ENCODE measurements at places on chromosomes 2 and 18.

DNA sequence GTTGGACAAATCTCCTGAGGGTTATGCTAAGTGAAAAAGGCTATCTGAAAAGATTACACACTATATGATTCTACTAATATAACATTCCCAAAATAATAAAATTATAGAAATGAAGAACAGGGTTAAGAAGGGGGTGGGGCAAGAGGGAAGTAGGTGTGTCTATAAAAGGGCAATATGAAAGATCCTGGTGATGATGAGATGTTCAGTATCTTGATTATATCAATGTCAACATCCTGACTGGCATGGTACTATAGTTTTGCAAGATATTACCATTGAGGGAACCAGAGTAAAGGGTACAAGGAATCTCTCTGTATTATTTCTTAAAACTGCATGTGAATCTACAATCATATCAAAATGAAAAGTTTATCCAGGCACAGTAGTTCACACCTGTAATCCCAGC is 16.7 kb downstream of the CFAP53 start:
- DNase-seq = no peak

DNA sequence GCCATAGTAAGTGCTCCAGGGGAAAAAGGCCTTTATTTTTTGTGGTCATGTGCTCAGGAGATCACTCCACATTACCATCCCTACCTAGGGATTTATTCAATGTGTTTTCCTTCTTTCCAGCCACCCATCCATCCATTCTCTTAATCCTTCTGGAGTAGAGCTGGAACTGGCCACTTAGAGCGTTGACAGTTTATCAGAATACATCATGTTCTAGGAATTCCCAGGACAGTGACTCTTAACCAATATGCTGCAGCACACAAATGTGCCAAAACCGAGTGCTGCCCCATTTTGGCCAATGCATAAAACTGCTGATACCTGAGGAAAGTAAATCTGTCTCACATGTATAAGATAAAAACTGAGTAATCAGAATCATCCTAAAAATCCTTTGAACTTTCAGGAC is 63.7 kb downstream of the FARSB start:
- DNase-seq = no peak

GRCh38 chr2:8641301-8641965 is 40.4 kb upstream of the ID2 start:
- DNase-seq = no peak

GRCh38 chr18:33404244-33404873 is 36.2 kb downstream of the CCDC178 start:
- DNase-seq = no peak

DNA sequence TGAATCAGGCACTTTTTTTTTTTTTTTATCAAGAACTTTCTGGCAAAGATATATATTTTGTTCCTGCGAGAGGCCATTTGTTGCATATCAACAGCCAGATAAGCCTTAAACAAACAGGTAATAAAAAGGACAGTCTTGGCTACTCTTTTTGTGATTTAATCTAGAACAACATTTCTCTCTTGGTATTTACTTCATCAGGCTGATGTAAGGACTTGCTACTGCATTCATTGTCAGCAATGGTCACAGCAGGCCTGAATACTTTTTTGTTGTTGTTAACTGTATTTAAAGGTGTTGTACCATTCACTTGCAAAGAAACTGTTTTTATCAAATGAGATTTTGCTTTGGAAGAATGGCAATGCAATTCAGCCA is 683.8 kb downstream of the IRS1 start:
- no peak for DNase-seq

GRCh38 chr18:28204154-28204553 is 27.2 kb upstream of the CDH2 start:
- no peak for DNase-seq

DNA sequence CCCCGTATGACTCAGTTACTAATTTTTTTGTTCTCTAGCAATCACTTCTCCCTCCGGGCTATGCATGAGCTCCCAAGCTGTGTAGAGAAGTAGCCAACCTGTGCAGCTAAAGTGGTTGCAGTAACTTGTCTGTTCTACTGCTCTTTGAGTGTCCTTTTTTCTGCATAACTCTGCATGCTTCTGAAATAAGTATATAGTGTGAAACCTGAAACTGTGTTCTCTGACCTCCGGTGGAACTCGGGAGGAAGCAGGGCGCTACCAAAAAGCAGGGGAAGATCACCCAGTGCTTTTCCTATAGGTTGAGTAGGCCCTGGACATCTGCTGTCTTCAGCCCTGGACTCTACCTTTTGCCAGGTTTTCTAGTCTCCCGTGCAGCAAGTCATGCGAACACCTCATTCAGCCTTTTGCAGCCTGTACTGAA is 47.8 kb downstream of the PHLPP1 start:
- DNase-seq = no peak

DNA sequence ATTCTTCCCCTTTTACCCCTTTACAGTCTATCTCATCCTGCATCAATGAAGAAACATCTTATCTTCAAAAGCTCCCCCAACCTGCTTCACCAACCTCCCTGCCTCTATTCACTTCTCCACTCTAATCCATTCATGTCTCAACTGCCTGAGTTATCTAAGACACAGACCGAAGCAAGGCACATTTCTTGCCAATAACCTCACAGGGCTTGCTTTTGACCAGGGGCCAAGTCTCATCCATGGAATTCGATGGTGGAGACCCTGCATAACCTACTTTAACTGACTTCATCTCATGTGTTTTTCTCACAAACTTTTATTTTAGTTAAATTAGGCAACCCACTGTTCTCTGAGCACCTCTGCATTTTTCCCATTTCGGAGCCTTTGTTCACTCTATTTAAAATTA is 69.7 kb downstream of the MYCN start:
- no peak for DNase-seq

DNA sequence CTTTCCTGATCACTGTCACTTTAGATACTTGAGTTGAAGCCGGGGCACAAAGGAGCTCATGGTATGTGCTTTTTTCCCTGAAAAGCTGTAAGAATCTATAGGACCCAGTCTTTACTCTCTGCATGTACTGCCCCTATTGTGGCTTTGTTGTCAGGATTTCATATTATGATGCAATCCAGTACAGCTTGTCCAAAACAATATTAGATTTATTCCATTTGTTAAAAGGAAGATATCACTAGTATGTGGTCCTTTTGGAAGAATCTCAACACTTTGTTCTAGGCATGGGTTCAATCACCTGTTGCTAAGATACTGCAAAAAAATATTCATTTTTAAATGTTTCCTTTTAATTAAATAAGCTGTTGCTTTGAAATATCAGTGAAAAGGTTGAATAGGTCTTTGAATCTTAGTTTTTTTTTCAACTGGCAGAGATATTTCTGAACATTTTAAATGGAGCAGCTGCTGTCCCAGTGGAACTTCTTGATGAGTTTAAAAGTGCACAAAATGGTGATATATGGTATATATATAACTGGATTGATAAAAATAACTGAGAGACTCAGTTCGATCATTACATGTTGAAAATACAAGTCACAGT is 256.6 kb upstream of the NT5C1B start:
- no peak for DNase-seq

- peak; percentile 35 for DNase-seq
Measured at GRCh38 chr2:170408461-170409163, 230.7 kb downstream of the MYO3B start.

DNA sequence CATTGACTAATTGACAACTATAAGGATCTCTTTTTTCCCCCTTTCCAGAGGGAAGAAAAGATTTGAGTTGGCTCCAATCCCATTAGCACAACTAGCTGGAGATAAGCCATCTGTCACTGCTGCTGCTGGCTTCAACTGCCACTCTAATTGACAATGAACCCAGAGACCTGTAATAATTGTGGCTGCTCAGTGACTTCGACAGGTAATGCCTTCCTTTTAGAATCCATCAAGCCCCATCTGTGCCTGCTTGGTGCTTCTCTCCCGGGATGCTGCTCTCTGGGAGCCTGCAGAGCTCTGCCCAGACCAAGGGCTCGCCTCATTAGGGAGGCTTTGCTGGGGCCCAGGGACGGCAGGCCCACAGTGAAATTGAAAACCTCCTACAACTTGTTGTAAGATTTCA is 376.7 kb upstream of the SOX11 start:
- no peak for DNase-seq

DNA sequence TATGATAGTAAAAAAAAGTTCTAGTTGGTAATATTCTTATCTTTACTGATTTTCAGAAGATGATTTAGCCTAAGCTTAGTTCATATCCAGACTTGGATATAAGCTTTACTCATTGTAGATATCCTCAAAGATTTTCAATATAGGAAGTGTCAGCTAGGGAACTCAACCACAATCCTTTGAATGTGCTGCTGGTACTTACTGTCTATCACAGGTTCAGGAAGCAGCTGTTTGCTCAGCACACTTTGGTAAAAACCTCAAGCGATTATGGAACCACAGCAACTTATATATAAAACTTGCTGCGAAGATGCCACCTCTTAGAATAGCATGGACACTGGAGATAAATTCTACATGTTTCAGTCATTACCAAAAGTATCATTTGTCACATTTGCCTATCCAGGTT is 60.1 kb upstream of the TNFRSF11A start:
- DNase-seq = no peak

DNA sequence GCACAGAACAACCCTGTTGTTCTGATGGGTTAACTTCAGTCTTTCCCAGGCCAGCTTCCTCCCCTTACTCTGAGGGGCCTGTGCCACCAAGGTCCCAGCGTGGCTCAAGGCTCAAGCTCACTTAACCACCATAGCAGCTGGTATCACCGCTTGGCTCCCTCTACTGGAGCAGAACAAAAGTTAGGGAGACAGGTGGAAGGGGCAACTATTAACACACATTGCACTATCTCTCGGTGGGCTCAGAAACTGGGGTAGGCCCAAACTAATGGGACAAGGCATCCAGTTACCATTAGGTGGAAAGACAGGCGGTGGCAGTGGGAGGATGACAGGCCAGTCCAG is 88.7 kb upstream of the ATL2 start:
- peak; percentile 59 for DNase-seq

All from WTC11 (cell line).